Kidney (tissue), 22 donors: ENCODE measurements at places on chromosomes 3 and 15. TPM values are rescaled to one million over a fixed set of nuclear protein-coding genes. Genes with fewer than 3 reads are reported as not detected.

The GOLGA8M gene
- polyA plus RNA-seq, result 0.95 TPM

The RTP3 gene
- 0.30 TPM for polyA plus RNA-seq

The SERINC4 gene
- 0.47 TPM for polyA plus RNA-seq

The IGF2BP2 gene
- 7.7 TPM for polyA plus RNA-seq

The PPARG gene
- polyA plus RNA-seq, result 19.0 TPM

DNA sequence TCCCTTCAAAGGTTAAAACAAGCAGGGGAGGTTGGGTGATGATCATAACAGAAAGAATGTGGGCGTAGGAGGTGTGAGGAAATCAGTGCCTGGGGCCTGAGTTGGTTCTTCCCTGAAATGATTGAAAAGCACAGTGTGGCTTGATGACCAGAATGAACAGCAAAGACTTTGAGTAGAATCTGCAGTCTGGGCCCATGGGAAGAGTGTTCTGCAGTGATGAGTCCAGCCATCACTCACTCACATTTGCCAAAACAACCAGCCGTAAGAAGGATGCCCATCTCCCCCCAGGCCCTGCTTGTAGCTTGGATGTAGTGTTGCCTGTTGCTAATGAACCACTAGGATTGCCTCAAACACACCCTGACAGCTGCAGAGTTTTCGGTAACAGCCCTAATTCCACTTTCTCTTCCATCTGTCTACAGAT, 67.9 kb downstream of the VGLL3 start:
- no peak for DNase-seq

DNA sequence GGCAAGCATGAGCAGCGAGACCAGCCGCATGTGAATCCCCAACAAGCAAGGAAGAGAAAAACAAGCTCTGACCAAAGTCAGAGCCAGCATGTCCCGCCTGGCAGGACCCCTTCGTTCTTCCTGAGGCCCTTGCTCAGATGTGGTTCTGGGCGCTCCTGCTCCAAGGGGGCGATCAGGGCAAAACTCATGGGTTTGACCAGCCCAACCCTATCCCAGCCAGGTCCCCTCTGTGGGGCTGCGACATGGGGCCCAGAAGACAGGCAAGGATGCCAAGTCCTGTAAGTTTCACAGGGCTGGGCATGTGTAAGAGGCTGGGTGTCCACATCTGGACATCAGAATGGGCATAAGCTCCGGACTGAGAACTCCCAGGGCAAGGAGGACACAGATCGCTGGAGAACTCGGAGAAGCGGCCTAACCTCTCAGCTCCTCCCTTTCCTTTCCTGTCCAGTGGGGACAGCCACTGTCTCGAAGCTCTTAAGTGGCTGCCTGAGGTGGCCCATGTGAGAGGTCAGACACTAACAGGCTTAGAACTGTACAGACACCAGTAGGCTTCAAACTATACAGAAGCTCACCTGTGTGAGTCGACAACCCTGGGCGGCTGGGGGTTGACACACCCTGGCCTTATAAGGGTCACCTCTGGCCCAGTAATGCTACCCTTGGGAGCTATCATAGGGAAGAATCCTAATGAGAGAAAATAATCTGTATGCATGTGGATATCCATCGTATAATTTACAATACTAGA, 48.9 kb downstream of the XXYLT1 start:
- DNase-seq, result no peak

The CISH gene
- polyA plus RNA-seq, result 59.4 TPM

DNA sequence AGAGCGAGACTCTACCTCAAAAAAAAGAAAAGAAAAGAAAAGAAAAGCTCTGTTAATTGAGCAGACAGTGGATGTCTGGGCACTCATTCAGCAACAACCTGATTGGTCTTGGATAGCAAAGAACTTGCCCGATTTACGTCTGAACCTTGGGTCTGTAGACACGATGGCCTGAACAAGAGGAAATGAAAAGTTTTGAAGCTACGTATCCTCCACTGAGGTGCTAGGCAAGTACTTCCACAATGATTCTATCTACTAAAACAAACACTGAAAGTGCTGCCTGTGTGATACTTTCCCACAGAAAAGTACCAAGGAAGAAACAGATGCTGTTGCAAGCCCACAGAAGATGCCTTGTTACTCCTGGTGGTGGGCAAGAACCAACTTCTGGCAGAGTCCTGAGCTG, 21.8 kb upstream of the MUSTN1 start:
- no peak for DNase-seq

DNA sequence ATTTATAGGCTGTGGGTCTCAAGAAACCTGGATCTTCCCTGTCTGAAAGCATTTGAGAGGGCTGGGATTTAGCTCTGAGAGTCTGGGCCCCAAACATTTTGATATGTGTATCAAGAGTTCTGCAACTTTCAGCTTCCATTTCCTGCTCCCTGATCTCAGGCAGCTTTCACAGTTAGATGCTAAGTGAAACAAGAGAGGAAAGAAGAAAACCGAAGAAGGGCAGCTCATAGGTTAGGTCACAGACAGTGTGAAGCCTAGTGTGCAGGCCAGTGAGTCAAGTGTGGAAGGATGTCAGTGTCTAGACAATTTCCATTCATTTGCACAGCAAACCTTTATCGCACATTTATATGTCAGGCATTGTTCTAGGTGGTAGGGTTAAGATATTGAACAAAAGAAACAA, 173.6 kb upstream of the PROK2 start:
- DNase-seq, result no peak

The SLITRK3 gene
- 0.30 TPM for polyA plus RNA-seq

DNA sequence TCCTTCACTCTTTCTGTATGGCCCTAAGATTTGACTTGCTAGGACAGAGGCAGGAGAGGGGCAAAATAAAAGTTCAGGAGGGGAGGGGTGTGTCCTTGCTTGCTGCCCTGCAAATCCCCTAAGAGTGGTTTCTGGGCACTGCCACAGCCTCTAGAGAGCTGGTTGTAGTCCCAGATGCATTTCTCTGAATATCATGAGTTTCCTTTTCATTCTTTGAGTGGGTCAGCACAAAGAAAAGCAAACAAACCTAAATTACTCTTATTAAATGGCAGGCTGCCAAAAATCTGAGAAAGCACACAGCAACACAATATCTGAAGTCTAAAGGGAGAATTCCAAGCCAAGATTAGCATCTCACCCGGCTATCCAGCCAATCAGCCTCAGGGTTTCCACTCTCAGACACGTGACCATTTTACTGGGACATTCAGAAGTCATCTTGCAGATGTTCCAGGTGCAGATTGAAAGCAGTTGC, 919.3 kb downstream of the TUSC7 start:
- peak; percentile 61 for DNase-seq

GRCh38 chr3:7646851-7647250, 785.9 kb downstream of the GRM7 start:
- DNase-seq, result no peak

DNA sequence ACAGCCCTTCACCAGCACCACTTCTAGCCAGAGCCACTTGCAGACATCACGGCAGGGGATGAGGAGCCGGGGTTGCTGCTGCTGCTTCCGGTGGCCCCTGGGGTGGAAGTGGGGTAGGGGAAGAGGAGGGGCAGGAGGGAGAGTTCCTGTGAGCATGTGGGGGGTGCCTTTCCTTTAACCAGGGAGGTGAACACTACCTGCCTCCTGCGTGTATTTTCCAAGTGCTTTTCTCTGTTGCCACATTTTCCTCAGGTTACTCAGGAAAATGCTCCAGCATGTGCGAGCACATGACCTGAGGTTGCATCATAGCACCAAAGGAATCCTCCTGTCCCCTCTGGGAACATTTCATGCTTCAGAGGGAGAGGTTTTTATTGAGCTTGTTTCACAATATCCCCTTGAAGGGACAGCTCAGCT, 12.2 kb upstream of the SACM1L start:
- no peak for DNase-seq

GRCh38 chr15:72482275-72482674, 8.1 kb downstream of the ARIH1 start:
- DNase-seq, result no peak

- no peak for DNase-seq
Measured at GRCh38 chr3:150132101-150132749, 161.5 kb upstream of the PFN2 start.

The RHOV gene
- 4.6 TPM for polyA plus RNA-seq

The SMCO1 gene
- not detected for polyA plus RNA-seq

DNA sequence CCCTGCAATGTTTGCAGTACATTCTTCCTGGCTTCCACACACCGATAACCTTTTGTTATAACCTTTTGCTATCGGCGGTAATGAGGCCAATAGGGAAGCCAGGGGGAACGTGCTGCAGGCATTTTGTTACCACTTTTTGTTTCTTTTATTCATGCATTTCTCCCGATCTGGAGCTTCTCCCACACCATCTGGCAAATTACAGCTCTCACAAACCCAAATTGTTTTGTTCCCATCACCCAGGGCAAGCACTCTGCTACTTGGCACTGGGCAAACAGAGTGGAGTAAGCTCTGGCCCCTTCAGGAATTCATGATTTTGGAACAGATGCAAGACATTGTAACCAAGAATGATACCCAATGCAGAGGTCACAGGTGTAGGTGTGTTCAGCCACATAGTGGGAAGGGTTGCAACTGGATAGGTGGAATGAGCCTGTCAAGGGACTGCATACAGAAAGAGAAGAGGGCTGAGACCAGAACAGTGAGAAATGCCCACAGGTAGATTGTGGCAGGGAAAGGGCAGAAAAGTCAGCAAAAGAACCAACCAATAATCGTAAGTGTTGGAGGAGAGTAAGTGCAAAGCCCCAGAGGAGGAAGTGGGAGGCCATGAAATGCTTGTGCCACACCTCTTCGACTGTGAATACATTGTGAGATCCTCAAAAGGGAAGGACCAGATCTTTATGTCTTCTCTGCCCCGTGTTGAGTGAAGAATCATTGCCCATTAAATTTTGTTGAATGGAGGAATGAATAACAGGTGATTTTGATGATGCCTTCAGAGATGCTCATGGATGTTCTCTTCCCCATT, 45.8 kb downstream of the PARP15 start:
- no peak for DNase-seq

DNA sequence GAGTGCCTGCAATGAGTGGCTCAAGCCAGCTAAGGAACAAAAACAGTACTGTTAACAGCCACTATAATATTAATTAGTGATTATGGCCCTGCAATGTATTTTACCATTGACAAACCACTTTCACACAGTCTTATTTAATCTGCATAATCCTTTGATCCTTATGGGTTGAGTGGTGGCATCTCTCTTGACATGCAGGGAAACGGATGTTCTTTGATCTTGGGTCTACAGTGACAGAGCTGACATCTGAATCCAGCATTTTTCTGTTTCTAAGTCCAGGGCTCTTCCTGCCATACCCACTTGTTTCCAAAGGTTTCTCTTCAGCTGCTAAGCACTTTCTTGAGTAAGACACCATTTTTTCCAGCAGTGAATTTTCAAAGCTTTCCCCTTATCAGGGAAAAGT, 277.7 kb upstream of the ROPN1 start:
- no peak for DNase-seq

- no peak for DNase-seq
Measured at GRCh38 chr3:94076055-94076454, 13.2 kb downstream of the NSUN3 start.

The AADACL2 gene
- not detected for polyA plus RNA-seq

The RASGRP1 gene
- polyA plus RNA-seq, result 3.4 TPM

The TTC21A gene
- 4.8 TPM for polyA plus RNA-seq

The DYNC1LI1 gene
- 24.3 TPM for polyA plus RNA-seq

- peak; percentile 73 for DNase-seq
Measured at GRCh38 chr3:56917361-56918110, 115.8 kb upstream of the ARHGEF3 start.

The IGSF10 gene
- polyA plus RNA-seq, result 0.82 TPM

The SNRPN gene
- 411 TPM for polyA plus RNA-seq

GRCh38 chr3:100033184-100033583, 81.1 kb downstream of the FILIP1L start:
- no peak for DNase-seq

GRCh38 chr3:50352781-50353180, 2.1 kb downstream of the CYB561D2 start:
- DNase-seq, result no peak

GRCh38 chr3:168162172-168162571, 66.4 kb upstream of the GOLIM4 start:
- DNase-seq, result peak; percentile 19

The TNNC1 gene
- 86.6 TPM for polyA plus RNA-seq

- DNase-seq, result no peak
Measured at GRCh38 chr3:171860830-171861535, 17.8 kb downstream of the TMEM212 start.

The GCHFR gene
- 145 TPM for polyA plus RNA-seq

- no peak for DNase-seq
Measured at GRCh38 chr3:58018892-58019742, 10.9 kb downstream of the FLNB start.

The SKOR1 gene
- polyA plus RNA-seq, result 0.22 TPM

DNA sequence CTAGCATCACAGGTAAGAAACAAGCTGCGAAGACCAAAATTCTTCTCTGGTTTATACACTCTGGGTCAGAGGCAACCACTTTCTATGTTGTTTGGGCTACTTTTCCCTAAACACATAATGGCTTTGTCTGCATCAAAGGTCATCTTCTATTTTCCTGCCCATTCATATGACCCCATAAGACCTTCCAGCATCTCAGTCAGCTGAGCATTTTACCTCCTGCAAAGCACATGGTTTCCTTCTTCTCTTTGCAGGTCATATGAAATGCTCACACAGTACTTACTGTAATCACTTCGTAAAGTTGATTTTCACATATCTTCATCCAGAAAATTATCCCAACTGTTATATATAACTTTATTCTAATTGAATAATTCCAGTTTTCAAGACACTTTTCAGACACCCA, 34.8 kb downstream of the LIPC start:
- no peak for DNase-seq

The CDAN1 gene
- polyA plus RNA-seq, result 7.0 TPM

- DNase-seq, result no peak
Measured at GRCh38 chr3:66378256-66378655, 122.6 kb downstream of the LRIG1 start.

DNA sequence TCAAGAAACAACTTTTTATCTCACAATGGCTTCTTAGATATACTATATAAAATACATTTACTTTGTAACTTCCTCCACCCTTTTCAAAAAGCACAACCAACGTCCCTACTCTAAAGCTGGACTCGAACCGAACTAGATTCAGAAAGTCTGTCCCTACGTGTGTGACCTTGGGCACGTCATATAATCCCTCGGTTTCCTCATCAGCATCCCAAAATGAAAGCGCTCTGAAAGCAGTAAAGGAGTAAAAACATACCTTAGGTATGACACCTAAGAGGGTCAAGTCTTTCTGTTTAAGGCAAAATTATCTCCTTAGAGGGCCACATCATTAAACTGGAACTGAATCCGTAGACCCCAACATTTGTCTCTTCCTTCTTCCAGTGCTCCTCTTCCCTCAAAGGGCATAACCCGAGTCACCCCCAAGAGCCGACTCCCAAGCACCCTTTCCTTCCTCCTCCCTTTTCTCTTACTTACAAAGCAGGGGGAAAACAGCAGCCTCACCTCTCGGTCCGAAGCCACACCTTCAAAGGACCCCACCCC, 663 bp downstream of the PDCD10 start:
- DNase-seq, result no peak

- no peak for DNase-seq
Measured at GRCh38 chr3:83248454-83248853, 1487.0 kb upstream of the GBE1 start.

- DNase-seq, result no peak
Measured at GRCh38 chr3:113304102-113304501, 92.7 kb downstream of the BOC start.

- no peak for DNase-seq
Measured at GRCh38 chr15:39837454-39837853, 54.8 kb upstream of the FSIP1 start.

- no peak for DNase-seq
Measured at GRCh38 chr3:60952055-60952454, 299.2 kb downstream of the FHIT start.

The PLXNA1 gene
- polyA plus RNA-seq, result 5.3 TPM

GRCh38 chr15:74983725-74984231, 11.6 kb upstream of the SCAMP5 start:
- no peak for DNase-seq

GRCh38 chr3:46356276-46356675, 2.4 kb downstream of the CCR2 start:
- no peak for DNase-seq

The INO80 gene
- polyA plus RNA-seq, result 6.0 TPM
